ENCODE measurements at places on chromosomes 7 and 10.

DNA sequence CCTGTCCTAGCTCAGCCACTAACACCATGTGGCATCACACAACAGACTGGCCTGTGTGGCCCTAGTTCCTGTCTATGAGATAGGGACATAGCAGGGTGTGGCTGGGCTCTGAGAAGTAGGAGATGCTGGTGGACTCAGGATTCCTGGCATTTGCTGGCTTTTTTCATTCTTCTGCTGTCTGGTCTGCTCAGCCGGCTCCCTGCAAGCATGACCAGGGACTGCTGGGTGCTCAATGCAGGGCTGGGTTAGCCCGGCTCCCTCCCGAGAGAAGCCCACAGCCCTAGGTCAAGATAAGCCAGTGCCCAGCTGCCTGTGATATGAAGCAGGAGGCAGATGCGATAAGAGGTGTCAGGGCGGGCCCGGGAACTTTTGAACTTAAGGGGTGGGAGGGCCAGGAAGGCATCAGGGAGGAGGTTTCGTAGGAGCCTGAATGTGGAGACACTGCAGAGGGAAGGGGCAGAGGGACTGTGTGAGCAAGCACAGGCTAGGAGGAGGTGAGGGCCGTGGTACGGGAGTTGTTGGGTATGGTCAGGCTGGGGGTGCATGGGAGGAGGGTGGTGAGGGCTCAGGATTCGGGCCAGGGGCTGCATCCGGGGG, 3.5 kb downstream of the AQP1 start:
- DNase-seq, result no peak

- no peak for DNase-seq
Measured at GRCh38 chr10:101029520-101030295, 1.2 kb downstream of the PDZD7 start.

GRCh38 chr10:33557313-33557712, 222.8 kb upstream of the NRP1 start:
- no peak for DNase-seq

DNA sequence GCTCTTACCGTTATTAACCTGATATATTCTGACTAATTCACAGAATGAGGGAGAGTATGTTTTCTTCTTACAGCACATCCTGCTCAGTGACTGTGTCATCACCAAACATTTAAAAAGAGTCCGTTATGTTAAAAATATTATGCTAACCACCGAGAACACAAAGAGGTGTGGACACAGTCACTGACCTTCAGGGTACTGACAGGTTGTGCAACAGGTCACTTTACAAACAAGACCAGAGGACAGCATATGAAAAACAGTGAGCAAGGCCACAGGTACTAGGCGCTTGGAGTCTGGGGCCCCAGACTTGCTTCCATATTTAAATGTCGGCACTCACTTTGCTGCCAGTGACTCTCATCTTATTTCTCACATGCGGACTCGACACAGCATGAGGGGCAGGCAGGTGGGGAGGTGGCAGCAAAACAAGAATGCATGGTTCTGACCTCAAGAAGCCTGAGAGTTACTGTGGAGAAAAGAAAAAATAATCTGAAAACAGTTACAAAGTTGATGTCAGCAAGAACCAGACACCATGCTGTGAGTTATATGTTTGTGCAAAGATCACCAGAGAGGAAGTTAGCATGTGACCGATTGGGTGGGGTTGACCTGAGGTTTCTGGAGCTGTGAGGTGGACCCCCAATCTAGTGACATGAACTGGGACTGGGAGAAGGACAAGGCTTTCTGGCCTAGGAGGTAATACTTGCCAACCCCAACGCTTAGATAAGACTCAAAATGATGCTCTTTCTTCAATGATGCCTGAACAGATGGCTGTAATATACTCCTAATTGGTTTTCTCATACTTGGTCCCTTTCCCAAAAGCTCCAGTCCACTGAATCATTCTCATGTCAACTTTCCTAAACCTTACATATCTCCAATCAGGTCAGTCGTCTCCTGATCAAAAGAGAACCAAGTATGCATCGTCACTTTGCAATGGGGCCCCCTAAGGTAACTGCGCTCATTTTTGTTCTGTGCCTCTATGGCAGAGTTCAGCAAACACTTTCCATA, 102.4 kb downstream of the HIPK2 start:
- no peak for DNase-seq

DNA sequence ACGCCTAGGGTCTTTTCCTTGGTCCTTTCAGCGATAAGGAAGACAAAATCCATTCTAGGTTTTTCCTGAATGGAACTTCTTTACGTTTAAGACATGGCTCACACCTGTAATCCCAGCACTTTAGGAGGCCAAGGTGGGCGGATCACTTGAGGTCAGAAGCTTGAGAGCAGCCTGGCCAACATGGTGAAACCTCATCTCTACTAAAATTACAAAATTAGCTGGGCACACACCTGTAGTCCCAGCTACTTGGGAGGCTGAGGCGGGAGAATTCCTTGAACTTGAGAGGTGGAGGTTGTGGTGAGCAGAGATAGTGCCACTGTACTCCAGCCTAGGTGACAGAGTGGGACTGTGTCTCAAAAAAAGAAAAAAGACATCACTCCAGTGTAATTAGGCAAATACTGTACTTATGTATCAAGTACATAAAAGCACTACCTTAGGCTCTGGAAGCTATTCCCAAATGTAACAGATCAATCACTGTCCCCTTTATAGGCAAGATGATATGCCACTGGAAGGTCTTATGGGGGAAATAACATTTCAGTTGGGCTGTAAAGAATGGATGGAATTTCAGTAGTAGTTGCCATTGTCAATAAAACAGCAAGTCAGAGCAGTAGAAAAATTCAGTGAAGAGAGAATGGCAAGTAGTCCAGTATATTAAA, 5.7 kb downstream of the STK17A start:
- no peak for DNase-seq

GRCh38 chr10:28010821-28011220, 11.9 kb upstream of the ODAD2 start:
- DNase-seq, result no peak

DNA sequence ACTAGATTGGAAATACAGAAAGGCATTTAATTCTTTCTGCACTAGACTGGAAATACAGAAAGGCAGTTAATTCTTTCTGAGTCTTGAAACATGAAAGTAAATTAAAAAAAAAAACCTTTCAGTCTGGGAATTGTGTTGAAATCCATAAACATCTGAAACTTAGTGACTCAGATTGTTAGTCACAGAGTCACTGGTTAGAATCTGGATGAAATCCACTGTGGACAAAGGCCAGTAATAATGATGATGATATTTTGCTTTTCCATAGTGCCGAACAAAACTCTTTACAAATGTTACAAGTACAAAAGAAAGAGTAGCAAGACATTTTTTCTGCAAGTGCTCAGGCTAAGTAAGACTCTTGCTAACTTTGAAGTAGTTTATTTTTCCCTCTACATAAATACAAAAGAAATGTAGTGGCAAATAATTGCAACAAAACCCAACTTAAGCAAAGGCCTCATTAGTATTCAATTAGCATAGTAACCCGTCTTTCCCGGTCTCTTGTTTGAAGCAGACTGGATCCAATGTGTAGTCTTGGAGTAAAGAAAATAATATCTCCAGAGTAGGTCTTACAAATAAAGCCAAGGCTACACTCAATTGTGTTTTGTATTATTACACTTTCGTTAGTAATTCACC, 5.8 kb upstream of the PRTFDC1 start:
- DNase-seq, result peak; percentile 92

DNA sequence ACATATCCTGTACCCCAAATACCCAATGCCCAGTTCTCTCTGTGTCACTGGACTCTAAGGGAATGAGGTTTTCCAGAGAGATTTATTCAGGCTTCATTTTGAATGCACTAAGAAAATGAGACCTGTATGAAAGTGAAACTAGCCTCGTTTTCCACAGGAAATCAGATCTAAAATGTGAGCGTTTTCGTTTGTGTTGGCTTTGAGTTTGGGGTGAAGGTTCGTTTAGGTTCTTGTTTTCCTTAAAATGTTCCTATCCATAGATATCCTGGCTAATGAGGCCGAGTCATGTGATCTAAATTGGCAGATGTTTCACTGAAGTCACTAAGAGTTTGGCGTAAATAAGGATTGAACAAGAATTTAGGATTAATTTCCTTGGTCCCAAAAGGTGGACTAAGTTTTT, 90.9 kb upstream of the BMPER start:
- DNase-seq, result no peak

DNA sequence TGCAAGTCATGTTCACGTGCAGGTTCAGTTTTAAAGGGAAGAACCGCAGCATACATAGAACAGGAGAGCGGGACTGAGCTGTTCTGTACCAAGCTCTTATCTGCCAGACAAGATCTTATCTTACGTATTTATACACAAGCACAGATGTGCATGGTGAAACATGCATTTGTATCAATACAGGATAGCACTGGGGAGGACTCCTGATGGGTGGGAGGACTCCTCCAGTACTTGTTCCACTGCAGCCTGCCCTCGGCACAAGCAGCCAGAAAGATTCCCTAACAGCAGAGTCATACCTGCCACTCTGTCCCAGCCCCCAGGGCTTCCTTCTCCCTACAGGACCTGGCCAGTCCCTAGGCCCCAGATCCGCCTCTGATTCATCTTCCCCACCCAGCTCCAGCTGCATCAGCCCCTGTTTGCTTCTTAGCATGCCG, 13.2 kb upstream of the PRKCQ start:
- no peak for DNase-seq

GRCh38 chr7:155226261-155227003, 71.2 kb upstream of the INSIG1 start:
- no peak for DNase-seq

DNA sequence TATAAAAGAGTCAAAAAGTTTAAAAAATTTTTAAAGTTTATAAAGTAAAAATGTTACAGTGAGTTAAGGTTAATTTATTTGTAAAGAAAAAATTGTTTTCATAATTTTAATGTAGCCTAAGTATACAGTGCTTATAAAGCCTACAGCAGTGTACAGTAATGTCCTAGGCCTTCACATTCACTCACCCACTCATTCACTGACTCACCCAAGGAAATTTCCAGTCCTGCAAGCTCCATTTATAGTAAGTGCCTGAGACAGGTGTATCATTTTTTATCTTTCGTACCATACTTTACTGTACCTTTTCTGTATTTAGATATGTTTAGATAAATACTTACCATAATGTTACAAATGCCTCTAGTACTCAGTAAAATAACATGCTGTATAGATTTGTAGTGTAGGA, 269.7 kb upstream of the PHF14 start:
- DNase-seq, result no peak

DNA sequence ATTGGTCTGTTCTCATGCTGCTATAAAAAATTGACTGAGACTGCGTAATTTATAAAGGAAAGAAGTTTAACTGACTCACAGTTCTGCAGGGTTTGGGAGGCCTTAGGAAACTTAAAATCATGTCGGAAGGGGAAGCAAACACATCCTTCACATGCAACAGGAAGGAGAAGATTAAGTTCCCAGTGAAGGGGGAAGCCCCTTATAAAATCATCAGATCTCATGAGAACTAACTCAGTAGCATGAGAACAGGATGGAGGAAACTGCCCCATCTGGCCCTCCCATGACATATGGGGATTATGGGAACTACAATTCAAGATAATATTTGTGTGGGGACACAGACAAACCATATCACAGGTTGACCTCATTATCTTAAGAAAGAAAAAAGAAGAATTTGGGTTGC, 134.5 kb downstream of the PPP1R3A start:
- DNase-seq, result no peak

DNA sequence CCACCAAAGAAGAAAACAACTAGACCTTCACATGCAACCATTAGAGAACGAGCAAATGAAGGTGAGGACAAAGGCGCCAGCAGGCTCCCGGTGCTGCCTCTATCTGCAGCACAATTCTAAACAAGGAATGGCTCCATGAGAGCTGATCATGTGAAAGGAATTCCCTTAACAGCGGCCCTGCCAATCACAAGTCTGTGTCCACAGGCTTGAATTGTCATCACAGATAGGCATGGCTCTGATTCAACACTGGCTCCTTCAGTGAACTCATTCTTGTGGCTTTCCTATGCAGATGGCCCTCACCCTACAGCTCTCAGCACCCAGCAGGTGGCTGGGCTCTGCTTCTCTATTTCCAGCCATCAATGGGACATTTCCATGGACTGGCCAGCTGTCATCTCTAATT, 36.2 kb downstream of the LAMB1 start:
- DNase-seq, result peak; percentile 95

- no peak for DNase-seq
Measured at GRCh38 chr10:35565602-35566081, 39.5 kb upstream of the GJD4 start.

GRCh38 chr10:29102636-29103035, 186.2 kb upstream of the LYZL1 start:
- no peak for DNase-seq

- no peak for DNase-seq
Measured at GRCh38 chr10:12502526-12503274, 153.4 kb downstream of the CAMK1D start.

DNA sequence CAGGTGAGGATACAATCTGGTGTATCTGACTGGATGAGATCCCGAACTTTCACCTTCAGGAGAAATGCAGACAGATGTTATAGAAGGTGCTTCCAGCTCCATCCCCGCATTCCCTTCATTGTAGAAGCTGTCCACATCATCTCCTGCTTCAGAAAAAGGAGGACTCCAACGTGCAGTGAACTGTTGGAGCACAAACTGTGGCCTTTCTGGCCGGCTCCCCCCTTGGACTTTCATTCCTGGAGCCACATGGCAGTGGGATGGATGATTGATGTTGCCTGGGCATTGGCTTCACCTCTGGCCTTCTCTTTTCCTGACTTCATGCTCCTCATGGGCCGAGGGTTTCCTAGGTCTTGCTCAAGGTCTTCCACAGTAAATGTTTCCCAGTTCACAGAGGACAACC, 29.6 kb upstream of the ZNF273 start:
- DNase-seq, result no peak

GRCh38 chr10:43842496-43842895, 193.8 kb upstream of the ZNF32 start:
- no peak for DNase-seq

DNA sequence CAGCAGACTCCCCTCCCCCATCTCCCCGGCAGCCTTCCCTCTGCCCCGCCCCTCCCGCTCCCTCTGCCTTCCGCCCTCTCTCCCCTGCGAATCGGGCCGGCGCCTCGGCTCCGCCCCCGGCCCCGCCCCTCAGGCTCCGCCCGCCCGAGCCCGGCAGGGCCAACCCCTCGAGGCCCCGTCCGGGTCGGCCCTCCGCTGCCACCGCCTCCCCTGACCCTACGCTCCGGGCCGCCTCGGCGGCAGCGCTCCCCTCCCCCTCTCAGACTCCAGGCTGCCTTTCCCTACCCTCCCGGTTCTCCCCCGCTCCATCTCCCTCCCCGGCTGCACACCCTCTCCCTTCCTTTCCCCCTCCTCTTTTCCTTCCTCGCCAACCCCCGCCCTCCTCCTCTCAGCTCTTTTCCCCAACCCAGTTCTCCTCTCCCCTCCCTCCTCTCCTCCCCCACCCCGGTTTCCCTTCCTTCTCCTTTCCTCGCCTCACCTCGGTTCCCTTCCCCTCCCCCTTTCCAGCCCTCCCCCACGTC, 1.6 kb downstream of the ZNF467 start:
- DNase-seq, result peak; percentile 8

- no peak for DNase-seq
Measured at GRCh38 chr7:1523844-1524243, 6.7 kb upstream of the MAFK start.
